ENCODE measurements at places on chromosomes 4 and X. TPM values are rescaled to one million over a fixed set of nuclear protein-coding genes. Genes with fewer than 3 reads are reported as not detected.

GRCh38 chr4:55330241-55330640, 15.8 kb upstream of the SRD5A3 start:
- no peak for DNase-seq

Gene ASB11
- total RNA-seq, result not detected

DNA sequence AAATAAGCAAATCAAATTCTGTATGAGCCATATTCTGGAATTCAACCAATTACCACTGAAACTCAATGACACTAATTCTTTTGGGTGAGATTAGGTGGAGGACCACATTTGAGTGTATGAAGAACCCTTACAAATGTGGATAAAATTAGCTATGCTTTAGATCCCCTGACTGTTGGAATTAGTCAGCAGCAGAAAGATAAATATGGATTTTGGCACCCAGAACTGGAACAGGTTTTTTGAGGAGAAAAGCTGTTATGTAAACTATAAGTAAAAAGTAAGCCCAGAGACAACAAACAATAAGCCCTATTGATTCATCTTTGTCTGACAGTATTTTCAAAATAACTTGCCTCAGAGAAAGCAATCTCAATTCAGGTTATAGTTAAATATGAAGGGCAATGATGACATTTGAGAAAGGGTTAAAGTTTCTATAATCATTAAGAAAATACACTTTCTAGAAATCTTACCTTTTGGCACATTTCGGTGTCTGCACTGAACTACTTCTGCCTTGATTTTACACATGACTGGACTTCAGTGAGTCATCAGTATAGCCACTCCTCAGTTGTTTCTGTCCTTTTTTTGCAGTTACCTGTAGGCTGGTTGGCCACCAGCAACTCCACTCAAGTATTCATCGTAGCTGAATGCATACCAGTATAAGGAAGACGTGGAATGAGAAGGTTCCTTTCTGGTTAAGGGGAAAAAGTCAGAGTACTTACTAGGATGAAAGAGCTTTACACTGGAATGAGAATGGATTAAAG, 80.0 kb downstream of the KCTD8 start:
- DNase-seq, result no peak

Gene PASD1
- total RNA-seq, result not detected

DNA sequence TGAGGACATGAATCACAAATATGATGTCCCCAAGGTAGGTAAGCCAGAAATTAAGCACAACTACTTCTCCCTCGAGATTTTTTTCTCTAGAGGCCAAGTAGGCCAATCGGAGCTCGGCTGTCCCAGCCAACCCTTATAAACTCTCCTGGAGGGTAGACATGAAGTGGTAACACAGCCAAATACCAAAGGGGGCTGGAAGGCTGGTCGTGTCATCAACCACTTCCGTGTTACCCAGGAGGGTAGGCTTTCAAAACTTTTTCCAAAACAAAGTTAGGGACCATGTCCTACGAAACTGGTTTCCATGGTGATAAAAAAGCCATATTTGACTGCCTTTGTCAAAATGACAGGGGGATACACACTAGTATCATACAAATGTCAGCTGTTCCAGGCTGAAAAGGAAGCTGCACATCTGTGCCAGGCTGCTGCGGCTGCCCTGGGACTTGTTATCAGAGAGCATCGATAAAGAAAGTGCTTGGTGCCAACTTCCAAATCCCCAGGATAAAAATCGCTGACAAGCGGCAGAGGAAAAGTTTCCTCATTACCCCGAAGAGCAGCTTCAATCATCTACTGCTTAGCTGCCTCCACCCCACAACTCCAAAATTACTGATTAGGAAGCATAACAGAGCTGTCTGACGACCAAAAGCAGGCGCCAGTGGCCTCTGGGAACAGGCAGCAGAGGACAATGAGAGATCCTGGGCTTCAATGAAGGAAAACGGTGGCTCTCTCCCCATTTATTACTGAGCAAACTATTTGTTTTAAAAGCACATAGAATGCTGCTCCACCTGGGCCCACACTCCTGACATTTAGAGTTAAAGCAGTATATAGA, 20.8 kb downstream of the BCOR start:
- DNase-seq, result no peak

Gene GC
- not detected for total RNA-seq

Gene CXorf65
- not detected for total RNA-seq

Gene ETDB
- not detected for total RNA-seq

DNA sequence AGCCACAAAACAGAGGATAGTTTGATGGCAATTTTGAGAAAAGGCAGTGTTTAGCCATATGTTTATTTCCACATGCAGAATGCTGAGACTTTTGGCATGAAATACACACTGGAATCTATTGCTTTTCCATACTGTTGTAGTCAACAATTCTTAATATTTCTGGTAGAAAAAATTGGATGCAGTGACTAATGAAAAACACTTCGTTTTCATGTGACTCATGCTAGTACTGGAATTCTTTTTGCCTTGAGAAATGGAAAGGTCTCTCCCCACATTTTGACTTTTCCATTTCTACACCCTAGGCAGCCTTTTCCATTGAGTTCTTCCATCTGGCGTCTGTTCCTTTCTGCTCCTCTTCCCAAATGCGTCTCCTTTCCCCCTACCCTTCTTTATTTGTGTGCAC, 425.2 kb upstream of the FTHL17 start:
- DNase-seq, result no peak

DNA sequence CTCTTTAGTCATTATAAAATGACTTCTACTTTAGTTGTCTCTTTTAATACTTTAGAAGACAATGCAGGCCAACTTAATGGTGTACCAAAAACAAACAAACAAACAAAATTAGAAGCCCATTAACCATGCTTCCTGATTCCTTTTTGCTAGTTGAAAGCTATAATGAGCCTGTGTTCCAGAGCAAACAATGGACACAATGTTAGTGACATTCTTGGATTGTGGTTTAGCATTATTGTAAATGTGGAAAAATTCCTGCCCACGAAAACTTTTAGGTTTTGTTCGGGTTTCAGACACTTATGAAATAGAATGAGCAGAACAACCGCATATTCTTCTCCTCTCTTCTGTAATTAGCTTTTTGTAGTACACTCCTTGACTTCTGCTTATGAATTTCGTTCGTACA, 1682.7 kb upstream of the PCDH7 start:
- DNase-seq, result no peak

DNA sequence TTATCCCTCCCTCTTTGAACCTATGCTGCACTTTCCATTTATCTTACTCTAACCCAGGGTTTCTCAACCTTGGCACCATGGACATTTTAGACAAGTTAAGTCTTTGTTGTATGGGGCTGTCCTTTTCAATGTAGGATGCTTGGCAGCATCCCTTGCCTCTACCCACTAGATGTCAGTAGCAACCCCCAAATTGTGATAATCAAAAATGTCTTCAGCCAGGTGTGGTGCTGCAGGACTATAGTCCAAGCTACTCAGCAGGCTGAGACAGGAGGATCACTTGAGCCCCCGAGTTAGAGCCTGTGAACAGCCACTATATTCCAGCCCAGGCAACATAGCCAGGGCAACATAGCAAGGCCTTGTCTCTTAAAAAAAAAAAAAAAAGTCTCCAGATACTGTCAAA, 7.0 kb downstream of the LRCH2 start:
- no peak for DNase-seq

DNA sequence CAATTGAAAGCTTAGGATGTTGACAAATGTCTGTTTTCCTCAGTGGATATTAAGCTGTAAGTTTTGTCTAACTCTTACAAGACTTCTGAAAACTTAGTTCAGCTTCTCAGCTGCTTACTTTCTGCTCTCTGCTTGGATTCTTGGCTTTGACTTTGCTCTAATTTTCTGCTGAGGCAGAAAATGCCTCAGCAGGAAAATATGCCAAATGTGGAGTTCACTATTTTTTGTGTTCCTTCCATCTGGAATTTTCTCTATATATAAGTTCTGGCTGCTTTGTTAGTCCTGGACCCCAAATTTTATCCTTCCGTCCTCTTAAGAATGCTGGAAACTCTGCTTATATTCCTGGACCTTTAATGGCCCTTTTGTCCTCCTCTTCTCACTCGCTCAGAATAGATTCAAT, 352.6 kb upstream of the NWD2 start:
- no peak for DNase-seq

Gene ARHGAP36
- not detected for total RNA-seq

Gene INTU
- 24.2 TPM for total RNA-seq

GRCh38 chrX:140815868-140816267, 106.3 kb downstream of the LINC00632 start:
- DNase-seq, result no peak

DNA sequence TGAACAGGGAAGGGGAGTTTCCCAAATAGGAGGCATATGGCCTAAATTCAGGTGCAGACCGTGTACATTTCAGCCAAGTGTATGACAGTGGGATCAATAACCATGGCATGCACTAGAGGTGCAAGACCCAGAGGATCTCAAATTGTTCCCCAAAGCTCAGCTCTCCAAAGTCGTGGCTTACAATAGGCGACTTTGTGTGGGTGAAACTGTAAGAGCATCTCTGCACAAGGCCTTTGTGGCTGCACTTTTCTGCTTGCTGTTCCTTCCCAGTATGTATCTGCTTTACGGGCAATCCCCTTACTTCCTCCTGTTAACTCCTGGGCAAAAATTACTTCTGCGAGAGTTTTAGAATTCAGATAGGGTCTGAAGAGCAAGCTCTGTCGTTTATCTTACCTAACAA, 518.3 kb upstream of the ZFP42 start:
- no peak for DNase-seq

- no peak for DNase-seq
Measured at GRCh38 chr4:156100651-156101050, 147.0 kb upstream of the CTSO start.

GRCh38 chrX:150902434-150903109, 4.1 kb upstream of the CD99L2 start:
- DNase-seq, result no peak

- DNase-seq, result peak; percentile 77
Measured at GRCh38 chr4:112523764-112524505, 8.0 kb upstream of the NEUROG2 start.

- DNase-seq, result no peak
Measured at GRCh38 chr4:54913751-54914526, 211.5 kb downstream of the KDR start.

GRCh38 chrX:46754586-46755061, 4.3 kb downstream of the SLC9A7 start:
- DNase-seq, result no peak

- DNase-seq, result no peak
Measured at GRCh38 chrX:134764202-134764785, 106.0 kb upstream of the PLAC1 start.

DNA sequence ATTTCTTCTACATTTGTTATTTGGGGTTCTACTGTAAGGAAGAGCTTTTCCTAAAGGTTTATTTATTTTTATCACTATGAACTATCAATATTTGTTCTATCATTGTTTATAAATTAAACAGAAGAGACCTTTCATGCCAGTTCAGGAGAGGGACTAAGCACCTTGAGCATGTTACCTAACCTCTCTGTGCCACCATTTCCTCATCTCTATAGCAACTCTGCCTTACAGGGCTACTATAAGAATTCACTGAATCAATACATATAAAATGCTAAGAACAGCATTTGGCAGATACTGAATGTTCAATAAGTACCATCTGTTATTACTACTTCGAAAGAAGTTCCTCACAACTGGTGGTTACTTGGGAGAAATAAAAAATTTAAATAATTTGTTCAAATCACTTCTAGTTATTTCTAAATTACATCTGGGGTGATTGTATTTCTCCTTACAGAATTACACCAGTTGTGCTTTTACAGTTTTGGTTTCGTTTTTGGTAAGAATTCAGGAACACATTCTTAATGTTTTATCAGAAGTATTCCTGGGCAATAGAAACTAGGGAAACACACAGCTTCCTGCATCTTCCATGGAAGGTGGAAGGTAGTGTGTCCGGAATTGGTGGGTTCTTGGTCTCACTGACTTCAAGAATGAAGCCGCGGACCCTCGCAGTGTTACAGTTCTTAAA, 32.9 kb downstream of the EREG start:
- DNase-seq, result no peak

DNA sequence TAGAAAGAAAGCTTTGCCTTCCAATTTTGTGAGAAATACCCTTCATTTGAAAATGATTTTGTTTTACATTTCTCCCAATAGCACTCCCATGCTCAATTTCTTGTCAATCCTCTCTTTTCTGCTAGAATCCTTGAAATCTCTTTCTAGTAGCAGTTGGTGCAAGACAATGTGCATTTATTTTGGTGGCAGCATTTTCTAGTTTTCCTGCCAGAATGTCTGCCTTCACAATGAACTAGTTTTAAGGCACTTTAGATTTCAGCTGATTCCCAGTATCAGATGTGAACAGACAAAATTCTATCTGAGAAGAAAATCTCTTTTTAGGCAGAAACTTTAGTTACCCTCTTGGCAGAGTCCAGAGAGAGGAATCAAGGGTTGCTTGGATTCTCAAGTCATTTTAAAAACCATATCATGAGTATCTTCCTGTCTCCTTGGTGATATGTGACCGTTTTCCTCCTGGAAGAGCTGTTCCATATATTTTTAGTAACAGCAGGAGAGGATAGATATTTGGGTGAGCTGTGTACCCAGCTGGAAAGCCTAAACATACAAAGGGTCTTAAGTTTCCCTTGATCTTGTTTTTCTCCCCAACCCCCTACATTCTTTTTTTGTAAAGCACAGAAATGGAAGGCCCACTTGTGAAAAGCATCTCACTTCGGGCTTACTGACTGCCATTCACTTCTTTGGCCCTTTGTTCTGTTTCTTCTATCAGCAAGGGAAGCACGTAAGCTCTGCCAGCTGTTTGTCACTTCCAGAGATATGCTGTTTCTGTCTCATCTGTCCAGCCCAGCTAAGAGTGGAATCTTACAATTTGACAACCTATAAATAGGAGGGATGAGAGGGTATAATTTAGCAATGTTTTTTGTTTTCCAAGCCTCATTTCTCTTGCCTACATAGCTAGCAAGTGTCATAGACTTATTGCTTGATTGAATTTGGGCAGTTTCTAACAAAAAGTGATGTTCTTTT, 38.7 kb downstream of the TSPAN7 start:
- DNase-seq, result no peak

Gene PJA1
- 47.5 TPM for total RNA-seq

Gene PPP1R2C
- not detected for total RNA-seq

Gene CXCL5
- total RNA-seq, result 3.3 TPM

Gene RXFP1
- not detected for total RNA-seq

- no peak for DNase-seq
Measured at GRCh38 chr4:154222875-154223274, 268.7 kb downstream of the DCHS2 start.

DNA sequence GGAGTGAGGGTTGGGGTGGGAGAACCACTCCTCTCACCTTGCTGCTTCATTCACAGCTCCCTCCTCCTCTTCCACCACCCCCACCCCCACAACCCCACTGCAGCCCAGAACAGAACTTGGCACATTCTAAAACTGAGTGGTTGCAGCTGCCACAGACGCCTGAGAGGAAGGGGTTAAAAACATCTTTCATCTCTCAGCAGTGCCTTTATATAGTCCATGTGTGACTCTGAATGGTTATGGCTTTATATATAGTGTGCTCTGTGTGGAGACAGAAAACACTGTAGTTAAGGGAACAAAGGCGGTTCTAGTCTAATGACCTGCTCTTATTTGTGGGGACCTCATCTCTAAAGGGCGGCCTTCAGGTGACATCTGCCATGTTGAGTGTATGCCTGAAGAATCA, 144.8 kb downstream of the BCOR start:
- no peak for DNase-seq

Gene CDS1
- 0.31 TPM for total RNA-seq

Gene ARMCX2
- 49.8 TPM for total RNA-seq

Gene NIPAL1
- 6.3 TPM for total RNA-seq

Gene F9
- total RNA-seq, result not detected
